ENCODE measurements at places on chromosomes 13 and 19. TPM values are rescaled to one million over a fixed set of nuclear protein-coding genes. Genes with fewer than 3 reads are reported as not detected.

BSG gene
- total RNA-seq, result 569 TPM

PNMA8B gene
- 0.67 TPM for total RNA-seq

HSPB6 gene
- 22.5 TPM for total RNA-seq

RGS9BP gene
- total RNA-seq, result 0.17 TPM

KLF2 gene
- 2.7 TPM for total RNA-seq

NALCN gene
- 1.2 TPM for total RNA-seq

RCBTB2 gene
- total RNA-seq, result 4.7 TPM

RFPL4A gene
- not detected for total RNA-seq

CARS2 gene
- total RNA-seq, result 65.3 TPM

GPR18 gene
- not detected for total RNA-seq

PLPPR3 gene
- total RNA-seq, result 4.7 TPM

PRTN3 gene
- not detected for total RNA-seq

LGALS7B gene
- total RNA-seq, result not detected

MTUS2 gene
- total RNA-seq, result not detected

CLDN10 gene
- not detected for total RNA-seq

CCDC70 gene
- not detected for total RNA-seq

EXOC3L2 gene
- not detected for total RNA-seq

NRTN gene
- not detected for total RNA-seq

TMIGD2 gene
- total RNA-seq, result not detected

GIPR gene
- total RNA-seq, result not detected

ZNF71 gene
- 5.5 TPM for total RNA-seq

PROZ gene
- not detected for total RNA-seq

EFNA2 gene
- total RNA-seq, result not detected

OR7A5 gene
- total RNA-seq, result not detected

TGFBR3L gene
- total RNA-seq, result 6.9 TPM

NCAN gene
- not detected for total RNA-seq

IGFL3 gene
- total RNA-seq, result not detected

SHC2 gene
- 0.30 TPM for total RNA-seq

EFNB2 gene
- total RNA-seq, result 28.4 TPM

IFNL1 gene
- not detected for total RNA-seq

ATP4A gene
- total RNA-seq, result not detected

ZNF599 gene
- 14.1 TPM for total RNA-seq

KLK14 gene
- not detected for total RNA-seq

ZIK1 gene
- total RNA-seq, result 4.7 TPM

DPY19L3 gene
- total RNA-seq, result 23.9 TPM

TNNI3 gene
- not detected for total RNA-seq

SYDE1 gene
- total RNA-seq, result 60.7 TPM

MIA gene
- not detected for total RNA-seq

ANGPTL4 gene
- total RNA-seq, result 0.59 TPM

C13orf42 gene
- not detected for total RNA-seq
